Skeletal muscle tissue (tissue), 5 donors: ENCODE measurements at places on chromosomes 5 and 9. TPM values are rescaled to one million over a fixed set of nuclear protein-coding genes. Genes with fewer than 3 reads are reported as not detected.

Gene CKMT2
- 92.9 TPM for total RNA-seq

Gene TMEM171
- total RNA-seq, result not detected

Gene ZFP2
- 1.6 TPM for total RNA-seq

Gene TMEM232
- 1.6 TPM for total RNA-seq

Gene CDC14B
- total RNA-seq, result 45.9 TPM
